Stimulated activated CD8-positive, alpha-beta memory T cell treated with anti-CD3 and anti-CD28 coated beads, Interleukin-4, amount 100 ng/mL, for 4 hours (primary cell): ENCODE measurements at places on chromosomes 5 and 9.

DNA sequence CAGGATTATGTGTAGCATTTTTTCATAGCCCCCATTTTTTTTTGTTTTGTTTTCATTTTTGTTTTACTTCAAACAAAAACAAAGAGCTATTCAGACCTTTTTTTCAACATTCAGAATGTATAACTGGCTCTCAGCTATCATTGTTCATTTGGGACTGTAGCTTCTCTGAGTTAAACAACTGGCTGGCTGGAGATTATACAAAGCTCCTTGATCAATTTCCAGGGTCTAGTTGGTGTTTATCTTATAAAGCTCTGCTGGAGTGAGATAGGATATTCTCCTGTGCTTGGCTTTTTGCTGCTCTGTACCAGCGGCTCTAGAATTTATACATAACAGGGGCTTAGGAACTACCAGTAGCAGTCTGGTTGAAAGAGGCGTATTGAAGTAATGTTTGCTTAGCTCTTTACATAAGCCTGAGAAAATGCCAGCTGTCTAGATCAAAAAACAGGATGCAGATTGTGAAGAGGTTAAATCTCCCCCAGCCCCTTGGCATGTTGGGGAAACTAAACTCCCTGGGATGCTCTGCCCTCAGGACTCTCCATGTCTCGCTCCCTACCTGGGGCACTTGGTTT, 15.2 kb downstream of the GARNL3 start:
- no peak for DNase-seq

- DNase-seq: no peak
Observed at GRCh38 chr9:128149001-128149701, at the start of gene LCN2. LCN2 (plus strand) TSS chr9:128149453; CDS start chr9:128149526, 73 bp downstream.

DNA sequence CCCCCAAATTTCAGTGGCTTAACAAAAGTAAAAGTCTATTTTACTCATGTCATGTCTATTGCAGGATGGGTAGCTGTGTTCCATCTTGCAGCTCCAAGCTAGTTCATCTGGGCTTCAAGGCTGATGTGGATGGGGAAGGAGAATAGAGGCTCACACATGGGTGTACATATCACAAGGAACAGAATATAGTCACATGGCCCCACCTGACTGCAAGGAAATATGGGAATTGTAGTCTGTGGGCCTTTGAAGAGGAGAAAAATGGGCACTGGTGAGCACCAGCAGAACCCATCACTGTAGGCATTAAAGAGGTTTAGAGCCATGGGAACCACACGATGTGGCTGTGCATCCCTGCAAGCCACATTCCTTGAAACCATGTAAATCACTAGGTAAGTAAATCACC, 17.9 kb upstream of the TRIO start:
- DNase-seq: no peak

- no peak for DNase-seq
Observed at GRCh38 chr9:99660191-99660636, 161.5 kb upstream of the NR4A3 start.

DNA sequence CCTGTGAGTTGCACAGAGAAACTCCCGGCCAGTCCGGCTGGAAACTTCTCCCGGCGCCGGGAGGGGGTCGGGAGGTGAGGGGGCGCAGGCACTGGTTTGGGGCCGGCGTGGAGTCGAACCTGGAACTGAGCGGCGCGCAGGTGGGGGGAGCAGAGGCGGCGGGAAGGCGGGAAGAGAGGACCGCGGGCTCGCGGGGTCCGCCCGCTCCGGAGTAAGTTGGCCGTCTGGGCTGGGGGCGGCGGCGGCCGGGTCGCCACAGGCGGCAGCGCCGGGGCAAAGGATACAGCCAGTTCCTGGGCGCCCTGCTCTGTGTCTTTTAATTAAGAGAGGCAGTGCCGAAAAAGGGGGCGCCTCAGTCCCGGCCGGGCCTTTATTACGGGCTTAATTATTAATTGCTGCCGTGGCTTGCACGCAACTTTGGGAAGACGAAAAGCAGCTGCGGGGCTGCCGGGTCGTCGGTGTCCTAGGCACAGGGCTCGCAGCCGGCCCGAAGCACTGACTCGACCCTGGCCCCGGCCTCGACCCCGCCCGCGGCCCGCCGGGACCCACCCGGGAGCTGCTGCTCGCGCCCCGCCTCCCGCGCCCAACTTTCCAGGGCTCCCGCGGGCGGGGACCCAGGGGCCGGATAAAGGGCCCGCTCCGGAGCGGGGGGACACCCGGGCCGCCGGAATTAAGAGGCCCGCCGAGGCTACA, 1.1 kb downstream of the NTNG2 start:
- DNase-seq: no peak

DNA sequence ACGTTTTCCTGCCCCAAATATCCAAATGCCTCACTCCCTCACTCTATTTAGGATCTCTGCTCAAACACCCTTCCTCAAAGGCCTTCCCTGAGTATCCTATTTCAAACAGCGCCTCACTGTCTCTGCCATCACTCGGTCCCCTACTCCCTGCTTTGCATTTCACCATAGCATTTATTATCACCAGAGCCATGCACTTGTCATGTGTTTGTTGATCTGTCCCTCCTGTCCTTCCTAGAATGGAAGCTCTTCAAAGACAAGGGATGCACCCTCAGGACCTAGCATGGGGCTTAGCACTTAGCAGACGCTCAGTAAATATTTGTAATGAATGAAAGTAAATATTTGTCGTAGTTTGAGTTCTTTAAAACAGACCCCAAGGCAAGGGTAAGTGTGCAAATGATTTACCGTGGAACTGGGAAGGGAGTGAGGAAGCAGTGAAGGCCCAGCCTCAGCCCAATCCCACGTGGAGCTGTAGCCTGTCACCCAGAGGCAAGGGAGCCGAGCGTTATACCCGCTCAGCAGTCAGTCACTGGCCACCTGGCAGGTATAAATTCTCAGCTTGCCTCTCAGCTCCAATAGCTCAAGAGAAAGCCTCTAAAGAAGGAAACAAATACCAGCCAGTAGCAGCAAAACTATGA, 97.7 kb upstream of the KIF2A start:
- no peak for DNase-seq

DNA sequence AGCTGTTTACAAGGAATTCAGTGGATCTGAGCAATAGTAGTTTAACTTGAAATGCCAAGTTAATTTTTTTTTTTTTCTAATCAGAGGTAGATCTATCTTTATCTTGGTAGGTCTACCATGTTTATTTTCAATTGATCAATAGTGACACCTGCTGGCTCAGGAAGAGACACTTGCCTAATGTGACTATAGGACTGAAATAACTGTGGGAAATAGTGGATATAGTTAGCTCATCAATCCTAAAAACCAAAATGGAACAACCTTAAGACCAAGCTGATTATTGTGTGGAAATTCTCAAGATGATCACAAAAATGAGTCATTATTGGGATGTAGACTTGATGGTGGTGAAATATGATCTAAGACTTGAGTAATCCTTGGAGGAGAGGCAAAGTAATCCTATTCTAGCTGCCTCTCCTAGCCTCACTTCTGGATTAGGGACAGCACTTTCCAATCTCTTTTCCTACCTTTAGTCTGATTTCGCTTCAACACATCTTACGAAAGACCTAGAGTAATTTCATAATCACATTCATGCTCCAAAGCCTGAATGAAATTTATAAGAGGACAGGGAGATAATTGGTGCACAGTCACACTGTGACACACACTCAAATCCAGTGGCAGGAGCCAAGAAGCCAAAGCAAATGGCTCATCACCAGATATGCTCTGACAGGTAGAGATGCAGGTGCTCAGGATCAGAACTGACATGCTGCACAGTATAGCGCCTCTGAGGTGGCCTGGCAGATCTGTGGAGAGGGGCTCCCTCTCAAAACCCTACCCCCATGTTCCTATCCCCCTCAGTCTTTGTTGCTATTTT, 156.3 kb downstream of the HMHB1 start:
- no peak for DNase-seq

DNA sequence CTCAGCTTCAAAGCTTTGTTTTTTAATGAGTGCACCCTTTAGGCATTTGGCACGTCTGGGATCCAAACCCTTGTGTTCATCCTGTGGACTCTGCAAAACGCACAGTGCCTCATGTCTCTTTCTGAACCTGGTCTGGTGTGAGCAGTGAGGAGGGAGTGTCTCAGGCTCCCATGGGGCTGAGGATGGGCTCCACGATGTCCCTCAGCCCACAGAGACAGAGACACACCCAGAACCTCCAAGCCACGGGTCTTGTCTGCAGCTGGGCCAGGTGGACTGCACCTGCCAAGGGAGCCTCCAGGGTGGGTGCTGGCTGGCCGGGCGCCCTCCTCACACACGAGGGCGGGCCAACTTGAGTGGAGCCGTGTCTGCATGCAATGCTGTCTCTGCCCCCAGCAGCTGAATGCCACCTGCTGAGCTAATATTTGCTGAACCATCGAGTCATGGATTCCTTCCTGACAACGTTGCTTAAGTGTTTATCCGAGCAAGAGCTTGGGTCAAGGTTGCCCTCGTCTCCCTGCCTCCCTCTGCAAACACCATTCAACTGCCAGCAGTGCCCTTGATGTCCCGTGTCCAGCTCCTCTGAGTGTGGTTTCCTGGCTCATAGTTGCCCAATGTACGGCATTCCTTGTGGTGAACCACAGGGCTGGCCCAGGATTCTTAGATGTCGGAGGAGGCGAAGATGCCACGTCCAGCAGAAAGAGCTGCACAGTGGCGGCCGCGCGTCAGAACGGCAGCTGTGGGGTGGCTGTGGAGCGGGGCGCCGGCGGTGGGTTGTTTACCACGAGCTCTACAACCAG, 31.4 kb upstream of the LPCAT1 start:
- no peak for DNase-seq

DNA sequence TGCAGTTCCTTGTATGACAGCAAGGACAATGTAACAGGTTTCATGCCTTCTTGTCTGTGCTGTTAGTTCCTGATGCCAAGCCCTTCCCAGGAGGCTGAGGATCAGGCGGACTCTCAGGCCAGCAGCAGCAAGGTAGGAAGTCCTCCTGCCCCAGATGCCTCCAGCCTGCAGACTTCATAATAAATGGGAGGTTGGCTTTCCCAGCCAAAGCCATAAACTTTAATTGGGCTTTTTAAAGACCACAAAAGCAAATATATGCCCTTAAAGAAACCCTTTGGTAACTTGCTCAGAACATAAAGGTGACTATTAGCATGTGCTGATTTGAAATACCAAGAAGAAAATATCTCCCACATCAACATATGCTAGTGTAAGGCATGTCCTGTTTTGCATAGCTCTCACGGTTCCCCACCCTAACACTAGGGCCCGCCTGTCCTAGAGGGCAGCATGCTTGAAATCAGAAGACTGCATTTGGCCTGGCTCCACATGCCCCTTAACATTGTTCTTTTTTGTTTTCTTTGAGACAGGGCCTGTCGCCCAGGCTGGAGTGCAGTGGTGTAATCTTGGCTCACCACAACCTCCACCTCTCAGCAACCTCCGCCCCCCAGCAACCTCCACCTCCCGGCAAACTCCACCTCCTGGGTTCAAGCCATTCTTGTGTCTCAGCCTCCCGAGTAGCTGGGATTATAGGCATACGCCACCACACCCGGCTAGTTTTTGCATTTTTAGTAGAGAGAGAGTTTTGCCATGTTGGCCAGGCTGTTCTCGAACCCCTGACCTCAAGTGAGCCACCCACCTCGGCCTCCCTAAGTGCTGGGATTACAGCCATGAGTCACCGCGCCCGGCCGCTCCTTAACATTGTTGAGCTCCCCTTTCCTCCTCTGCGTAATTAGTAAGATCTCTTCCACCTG, 44.6 kb upstream of the FCN1 start:
- no peak for DNase-seq

DNA sequence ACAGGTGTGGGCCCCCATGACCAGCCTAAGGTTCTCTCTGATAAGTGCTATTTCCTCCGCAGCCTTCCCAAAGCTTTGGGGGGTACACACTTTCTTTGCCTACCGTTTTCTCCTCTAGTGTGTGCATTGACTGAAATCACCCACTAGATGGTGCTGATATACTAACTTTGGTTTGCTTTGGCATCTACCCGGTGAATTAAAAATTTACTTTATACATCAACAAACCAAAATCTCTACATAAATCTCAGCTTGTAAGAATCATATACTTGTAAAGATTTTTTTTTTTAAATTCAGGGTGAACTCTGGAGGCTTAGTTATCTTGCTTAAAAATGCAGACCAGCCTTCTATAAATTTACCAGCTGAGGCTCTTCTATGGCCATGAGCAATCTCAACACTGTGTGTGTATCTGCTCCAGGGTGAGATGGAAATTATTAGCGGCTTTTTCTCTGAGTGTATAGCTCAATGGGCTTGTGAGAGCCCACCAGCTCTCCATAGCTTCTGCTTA, 475.7 kb upstream of the TNC start:
- no peak for DNase-seq

DNA sequence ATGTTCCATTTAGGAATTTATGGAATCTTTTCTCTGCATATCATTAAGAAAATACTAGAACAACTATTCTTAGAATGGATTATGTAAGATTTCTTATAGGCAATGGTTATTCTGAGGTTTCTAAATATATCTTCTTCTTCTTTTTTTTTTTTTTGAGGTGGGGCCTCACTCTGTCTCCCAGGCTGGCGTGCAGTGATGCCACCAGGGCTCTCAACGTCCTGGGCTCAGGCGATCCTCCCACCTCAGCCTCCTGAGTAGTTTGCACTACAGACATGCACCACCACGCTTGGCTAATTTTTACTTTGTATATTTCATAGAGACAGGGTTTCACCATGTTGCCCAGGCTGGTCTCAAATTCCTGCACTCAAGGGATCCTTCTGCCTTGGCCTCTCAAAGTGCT, 137.2 kb downstream of the SREK1 start:
- DNase-seq: no peak

DNA sequence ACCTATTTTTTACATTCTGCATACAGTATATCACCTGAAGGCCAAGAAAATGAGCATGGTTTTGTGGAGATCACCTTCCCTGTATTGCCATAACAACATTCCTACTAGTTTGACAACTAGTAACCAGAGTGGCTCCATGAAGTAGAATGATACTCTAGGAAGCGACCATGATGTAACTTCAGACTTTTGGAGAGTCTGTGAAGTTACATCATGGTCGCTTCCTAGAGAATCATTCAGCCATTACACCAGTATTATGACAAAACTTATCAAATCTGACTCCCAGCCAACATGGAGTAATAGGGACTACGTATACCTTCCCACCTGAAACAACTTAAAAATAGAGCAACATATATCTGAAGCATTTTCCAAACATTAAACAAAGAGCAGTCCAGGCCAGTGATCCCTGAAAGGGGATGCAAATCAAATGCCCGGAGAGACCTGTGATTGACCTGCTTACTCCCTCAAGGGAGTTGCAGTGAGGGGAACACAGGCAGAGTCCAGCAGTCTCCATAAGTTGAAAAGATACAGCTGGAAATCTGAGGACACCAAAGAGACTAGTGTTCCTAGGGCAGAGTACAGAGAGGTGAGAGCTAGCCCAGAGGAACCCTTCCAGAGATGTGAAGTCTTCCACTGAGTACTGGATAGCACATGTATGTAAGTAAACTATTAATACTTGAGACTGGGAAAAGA, 7.8 kb downstream of the ECM2 start:
- no peak for DNase-seq

DNA sequence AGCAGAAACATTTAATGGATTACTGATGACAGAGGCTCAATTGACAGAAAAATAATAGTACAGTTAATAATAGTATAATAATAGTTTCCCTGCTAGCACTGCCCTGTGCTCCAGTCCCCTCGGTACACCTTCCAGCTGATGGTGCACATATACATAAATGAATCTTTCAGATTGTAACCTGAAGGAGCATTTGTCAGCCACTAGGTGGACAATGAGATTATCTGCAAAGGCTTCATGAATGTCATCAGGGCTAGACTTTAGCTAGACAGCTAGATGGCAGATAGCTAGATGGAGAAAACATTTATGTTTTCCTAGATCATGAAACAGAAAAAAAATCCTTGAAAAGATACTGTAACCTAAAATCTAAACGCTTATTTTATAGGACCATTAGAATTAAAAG, 304.4 kb upstream of the SMC2 start:
- no peak for DNase-seq
